ENCODE measurements at places on chromosomes 3 and 15.

GRCh38 chr3:13002398-13003124 lies 70.7 kb downstream of the IQSEC1 start:
- no peak for DNase-seq

- no peak for DNase-seq
Measured at GRCh38 chr3:90044084-90044816, 936.8 kb downstream of the EPHA3 start.

GRCh38 chr3:159928071-159928491 lies 60.6 kb upstream of the IL12A start:
- no peak for DNase-seq

GRCh38 chr15:90650117-90650955 lies 66.8 kb upstream of the BLM start:
- DNase-seq = peak; percentile 24

DNA sequence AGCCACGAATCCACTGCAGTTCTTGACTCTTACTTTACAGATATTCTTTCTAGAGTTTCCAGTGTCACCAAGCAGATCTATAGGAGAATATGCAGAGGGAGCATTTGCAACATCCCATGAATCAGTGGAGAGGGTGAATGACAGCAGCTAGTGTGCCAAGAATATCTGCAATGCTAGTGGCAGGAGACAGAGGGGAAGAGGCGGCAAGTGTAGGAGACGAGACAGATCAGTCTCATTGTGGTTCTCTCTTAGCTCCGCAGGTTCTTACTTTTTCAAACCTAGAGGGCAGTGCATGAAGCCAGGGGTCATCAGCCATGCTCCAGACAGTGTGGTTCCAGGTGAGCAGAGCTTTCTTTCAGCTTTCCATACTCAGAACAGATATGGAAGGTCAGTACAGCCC lies 744 bp downstream of the ZNF619 start:
- DNase-seq = no peak

DNA sequence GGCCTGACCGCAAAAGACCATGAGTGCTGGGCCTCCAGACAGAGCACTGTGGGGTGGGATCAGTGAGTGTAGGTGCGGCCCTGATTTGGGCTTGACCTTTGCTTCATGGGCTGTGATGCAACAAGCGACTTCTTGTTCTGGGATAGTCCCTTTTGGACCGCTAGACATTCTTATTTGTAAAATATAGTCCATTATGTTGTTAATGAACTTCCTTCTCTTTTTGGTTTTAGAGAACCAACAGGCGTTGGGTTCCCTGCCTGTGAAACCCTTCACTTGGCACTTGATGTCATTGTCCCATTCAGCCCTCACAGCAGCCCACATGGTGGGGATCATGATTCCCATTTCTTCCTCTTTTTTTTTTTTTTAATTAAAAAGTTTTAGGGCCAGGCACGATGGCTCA lies 15.8 kb upstream of the TRH start:
- DNase-seq = no peak

DNA sequence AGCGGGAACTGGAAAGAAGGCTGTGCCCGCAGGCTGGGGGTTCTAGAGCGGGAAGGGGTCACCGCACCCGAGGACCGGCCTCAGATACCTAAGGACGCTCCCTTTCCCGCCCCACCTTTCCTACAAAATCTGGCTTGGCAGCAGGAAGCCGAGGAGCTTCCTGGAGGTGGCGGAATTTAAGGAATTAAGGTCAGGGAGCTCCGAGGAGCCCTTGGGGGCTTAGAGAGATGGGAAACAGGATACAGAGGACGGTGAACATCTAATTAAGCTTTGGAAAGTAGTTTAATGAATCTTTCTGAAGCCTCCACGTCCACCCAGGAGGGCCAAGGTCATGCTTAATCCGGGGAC lies 507 bp upstream of the AP3B2 start:
- DNase-seq = no peak

- DNase-seq = no peak
Measured at GRCh38 chr3:51375136-51375535, 10.0 kb upstream of the MANF start.

DNA sequence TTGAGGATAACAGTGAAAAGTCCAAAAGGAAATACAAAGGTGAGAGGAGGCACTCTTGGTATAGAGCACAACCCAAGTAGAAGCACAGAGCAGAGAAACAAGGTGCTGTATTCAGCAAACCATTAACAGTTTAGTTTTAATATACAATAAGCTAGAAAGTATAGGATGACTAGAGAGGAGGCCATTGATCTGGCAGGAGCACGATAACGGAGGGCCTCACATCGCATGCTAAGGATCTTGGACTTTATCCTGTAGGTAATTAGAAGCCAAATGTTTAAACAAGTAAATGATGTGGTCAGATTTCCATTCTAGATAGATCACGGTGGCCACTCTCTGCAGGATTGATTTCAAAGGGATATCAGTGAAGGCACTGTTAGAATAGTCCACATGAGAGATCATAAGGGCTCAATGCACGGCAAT lies 935.0 kb downstream of the ROBO1 start:
- DNase-seq = no peak

GRCh38 chr15:71802770-71803169 lies 7.6 kb upstream of the NR2E3 start:
- no peak for DNase-seq

- no peak for DNase-seq
Measured at GRCh38 chr3:98188545-98188944, 22.0 kb downstream of the OR5H15 start.

DNA sequence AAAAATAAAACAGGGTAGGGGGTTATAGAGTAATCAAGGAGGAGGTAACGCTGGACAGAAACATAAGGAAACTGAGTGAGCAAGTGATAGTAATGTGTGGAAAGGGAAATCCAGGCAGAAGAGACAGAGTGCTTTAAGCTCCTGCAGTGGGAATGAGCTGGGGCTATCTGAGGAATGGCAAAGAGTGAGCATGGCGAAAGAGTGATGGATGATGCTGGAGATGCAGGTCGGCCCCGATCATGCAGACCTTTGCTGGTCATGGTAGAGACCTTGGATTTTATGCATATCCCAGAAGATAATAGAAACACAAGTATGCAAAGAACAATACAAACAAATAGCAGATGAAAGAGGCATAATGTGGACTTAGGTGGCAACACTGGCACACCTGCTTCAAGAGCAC lies 26.0 kb upstream of the ACAP2 start:
- DNase-seq = no peak

DNA sequence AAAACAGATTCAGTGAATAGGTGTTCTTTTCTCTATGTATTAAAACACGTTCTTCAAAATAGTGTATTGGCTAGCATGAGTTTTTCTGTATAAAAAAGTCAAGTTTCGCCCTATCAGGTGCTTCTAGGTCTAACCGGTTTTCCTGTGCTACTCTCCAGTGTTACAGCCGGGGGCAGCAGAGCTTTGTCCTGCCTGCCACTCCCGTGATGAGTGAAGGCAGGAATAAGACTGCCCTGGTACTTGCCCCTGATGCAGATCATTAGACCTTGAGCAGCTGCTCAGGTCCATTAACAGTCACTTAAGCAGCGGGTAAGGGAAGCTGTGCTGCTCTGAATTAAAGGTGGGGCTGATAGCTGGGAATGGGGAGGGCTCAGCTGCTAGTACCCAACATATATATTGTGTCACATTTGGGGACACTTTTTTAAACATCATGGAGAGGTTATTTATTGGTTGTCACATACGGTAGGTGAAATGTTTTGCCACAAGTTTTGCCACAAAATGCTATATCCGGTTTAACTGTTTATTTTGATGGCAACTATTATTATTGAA lies 1.3 kb upstream of the UNC13C start:
- peak; percentile 0 for DNase-seq

DNA sequence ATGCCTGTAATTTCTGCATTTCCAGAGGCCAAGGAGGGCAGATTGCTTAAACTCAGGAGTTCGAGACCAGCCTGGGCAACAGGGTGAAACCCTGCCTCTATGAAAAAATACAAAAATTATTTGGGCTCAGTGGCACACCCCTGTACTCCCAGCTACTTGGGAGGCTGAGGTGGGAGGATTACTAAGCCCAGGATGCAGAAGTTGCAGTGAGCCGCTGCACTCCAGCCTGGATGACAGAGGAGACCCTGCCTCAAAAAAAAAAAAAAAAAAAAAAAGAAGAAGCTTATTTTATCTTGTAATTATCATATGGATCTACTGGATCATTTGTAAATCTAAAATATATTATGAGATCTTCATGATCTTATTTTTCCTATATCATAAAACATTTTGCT lies 84.1 kb downstream of the PPCDC start:
- DNase-seq = no peak

DNA sequence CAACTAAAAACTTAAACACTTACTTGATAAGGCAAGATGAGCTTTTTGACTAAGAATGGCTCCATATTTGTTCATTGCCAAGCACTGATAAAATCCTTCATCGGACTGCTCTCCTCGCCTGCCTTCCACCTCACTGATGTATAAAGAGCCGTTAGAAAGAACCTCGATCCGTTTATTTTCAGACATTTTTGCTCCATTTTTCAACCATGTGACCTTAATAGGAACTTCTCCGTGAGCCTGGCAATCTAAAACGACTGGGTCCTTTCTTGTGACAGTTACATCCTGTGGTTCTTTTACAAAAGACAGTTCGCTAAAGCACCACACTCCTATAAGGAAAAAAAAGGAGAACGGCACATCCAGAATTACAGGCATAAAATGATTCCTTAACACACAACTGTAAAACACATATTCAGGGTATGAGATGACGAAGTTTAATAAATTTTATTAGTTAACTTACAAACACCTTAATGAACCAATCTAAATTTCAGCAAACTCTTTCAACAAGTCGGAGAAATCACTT lies 2.5 kb downstream of the PRTG start:
- DNase-seq = no peak

GRCh38 chr3:38382506-38383080 lies 36.0 kb downstream of the XYLB start:
- no peak for DNase-seq

DNA sequence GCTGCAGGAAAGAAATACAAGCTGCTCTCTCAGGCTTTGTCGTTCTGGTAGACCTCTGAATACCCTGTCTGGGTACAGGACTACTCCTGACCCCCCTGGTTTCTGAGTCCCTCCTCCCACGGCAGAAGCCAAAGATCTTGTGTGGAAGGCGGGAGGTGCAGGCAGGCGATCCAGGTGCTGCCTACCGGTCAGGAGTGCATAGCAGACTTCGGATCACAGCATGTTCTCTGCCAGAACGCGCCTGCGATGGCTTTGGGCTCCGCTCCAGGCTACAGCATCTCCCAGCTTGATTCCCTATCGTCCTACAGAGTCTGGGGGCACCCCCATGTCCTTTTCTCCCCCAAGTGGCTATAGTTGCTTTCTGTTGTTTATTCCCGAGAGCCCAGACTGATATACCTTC lies 2.5 kb upstream of the CFAP100 start:
- DNase-seq = no peak

GRCh38 chr3:58260261-58260731 lies 22.7 kb downstream of the ABHD6 start:
- peak; percentile 86 for DNase-seq

DNA sequence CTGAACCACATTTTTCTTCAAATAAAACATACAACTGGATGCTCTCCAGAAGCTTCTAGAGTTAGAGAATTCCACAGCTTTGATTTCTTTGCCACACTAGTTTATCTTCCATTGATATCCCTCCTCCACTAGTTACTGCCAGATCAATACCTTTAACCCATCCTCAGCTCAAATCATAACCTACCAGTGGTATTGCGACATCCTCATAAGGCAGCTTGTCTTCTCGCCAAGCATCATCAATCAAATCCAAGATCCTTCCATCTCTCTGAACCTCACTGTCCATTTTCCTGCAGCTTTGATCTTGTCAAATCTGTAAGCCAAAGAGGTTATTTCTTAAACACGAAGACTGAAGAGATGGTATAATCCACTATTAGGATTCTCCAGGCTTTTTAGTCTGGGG lies 3.2 kb downstream of the ANAPC13 start:
- no peak for DNase-seq

DNA sequence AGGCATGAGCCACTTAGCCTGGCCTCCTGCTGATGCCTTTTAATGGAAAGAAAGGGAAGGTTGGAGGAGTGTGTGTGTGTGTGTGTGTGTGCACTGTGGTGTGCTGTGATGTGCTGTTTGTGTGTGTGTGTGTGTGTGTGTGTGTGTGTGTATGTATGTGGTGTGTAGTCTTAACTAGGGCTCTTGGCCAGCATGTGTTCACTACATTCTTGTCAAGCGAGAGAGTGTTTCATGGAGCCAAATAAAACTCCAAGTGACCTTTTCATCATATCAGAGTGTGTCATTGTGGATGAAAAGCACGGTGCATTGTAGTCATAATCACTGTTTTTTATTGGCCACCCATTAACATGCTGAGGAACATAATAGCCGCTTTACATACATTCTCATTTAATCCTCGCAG lies 30.8 kb upstream of the BHLHE40 start:
- DNase-seq = peak; percentile 47

GRCh38 chr3:39099738-39100499 lies 7.5 kb downstream of the GORASP1 start:
- no peak for DNase-seq

DNA sequence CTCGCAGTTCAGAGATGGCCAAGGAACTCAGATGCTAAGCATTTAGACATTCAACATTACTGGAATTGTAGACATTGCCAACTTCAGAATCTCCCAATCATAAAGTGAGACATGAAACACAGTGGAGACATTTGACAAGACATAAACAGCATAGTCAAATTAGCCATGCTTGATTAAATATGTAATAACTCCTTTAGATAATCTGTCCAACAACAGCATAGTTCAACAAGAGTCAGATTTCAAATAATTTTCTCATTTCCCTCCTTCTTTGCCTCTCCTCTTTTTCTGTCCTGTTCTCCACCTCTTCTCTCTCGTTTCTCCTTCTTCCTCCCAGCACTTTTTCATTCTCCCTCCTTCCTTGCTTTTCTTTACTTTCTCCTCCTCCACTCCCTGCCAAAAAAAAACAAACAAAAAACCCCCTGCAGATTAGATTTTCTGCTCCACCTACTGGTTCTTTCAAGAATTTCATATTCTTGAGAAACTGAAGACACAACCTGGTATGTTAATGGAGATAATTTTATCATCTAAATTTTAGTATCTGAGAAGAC lies 20.2 kb downstream of the CPOX start:
- no peak for DNase-seq

- no peak for DNase-seq
Measured at GRCh38 chr3:9119331-9119730, 130.1 kb downstream of the SRGAP3 start.
